ENCODE measurements at places on chromosomes 6 and 20.

GRCh38 chr6:36780442-36781177 lies 58.6 kb downstream of the CPNE5 start:
- DNase-seq: no peak

- no peak for DNase-seq
Observed at GRCh38 chr6:42424906-42425474, 26.7 kb downstream of the TRERF1 start.

GRCh38 chr20:6769903-6770785 lies 2.7 kb downstream of the BMP2 start:
- DNase-seq: peak; percentile 55

GRCh38 chr6:110529355-110529754 lies 52.9 kb upstream of the SLC22A16 start:
- peak; percentile 45 for DNase-seq

DNA sequence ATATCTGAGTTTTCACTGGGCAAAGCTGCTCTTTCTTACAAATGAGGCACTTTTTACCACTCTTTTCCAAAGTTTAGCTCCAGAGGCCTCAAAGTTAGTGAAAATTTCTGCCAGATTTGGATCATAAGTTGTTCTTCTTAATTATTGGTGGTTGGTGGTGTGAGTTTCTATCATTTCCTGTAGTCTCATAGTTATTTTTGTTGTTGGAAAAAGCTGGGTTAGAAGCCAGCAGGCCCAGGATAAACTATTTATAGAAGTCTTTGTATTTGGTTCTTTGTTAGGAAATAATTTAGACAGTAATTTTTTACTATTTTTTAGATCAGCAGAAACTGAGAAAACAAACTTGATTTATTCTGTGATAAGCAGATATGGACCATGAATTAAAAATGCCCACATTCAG lies 10.6 kb downstream of the PFDN4 start:
- no peak for DNase-seq

DNA sequence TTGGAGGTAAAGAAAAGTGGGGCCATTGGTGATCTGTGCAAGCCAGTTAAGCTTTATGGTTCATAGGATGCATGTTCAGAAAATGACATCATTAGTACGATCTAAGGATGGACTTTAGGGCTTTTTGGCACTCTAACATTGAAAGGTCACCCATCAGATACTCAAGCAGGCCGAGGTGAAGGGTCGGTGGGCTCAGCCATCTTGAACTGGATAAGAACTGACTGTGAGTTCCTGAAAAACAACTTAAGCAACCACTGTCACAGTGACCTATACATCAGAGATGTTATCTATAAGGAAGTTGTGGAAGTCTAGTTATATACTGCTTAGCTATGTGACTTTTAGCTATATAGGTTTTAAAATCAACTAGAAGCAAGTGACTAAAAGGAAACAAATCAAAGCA lies 13.0 kb upstream of the ITCH start:
- no peak for DNase-seq

DNA sequence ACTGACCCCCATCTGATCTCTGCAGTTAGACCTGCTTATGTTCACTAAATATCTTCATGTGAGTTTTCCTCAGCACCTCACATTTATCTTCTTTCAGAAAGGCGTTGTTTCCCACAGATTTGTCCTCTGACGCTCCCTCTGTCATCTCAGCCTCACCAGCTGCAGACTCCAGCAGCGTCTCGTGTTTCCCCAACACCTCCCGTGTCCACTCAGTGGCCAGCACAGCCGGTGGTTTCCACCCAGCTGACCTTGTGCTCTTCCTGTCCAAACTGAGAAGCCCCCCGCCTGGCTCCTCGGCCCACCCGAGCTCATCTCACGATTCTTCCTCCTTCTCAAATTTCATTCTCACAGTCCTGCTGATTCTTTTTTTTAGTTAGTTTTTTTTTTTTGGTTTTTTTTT lies 12.5 kb downstream of the ERMARD start:
- no peak for DNase-seq

DNA sequence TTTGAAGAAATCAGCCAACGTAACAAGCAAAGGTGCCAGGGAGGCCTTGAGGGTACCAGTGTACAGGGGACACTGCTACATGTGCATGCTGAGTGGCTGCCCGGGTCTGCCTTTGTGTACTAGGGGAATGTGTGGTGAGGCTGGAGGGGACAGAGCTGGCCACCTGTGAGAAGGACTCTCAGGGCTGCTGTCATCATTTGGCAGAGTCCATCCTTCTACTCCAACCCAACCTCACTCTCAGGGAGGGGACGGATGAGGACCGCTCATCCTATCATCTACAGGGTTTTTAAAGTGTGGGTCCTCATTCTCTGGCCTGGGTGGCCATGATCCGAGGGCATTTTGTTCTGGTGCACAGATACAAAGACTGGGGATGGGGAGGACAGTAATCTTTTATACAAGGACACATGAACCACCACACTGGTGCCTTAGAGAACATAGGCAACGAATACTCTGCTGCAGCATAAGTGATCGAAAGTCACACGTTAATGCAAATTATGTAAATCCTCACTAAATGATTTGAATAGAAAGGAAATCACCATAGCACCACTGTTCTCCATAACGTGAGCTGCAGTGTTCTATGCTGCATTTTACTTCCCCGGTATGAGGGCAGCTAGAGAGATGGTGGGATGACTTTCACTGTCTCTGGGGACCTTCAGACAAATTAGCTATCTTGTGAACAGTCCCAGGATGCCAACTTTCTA lies 181.4 kb downstream of the GMPR start:
- no peak for DNase-seq

DNA sequence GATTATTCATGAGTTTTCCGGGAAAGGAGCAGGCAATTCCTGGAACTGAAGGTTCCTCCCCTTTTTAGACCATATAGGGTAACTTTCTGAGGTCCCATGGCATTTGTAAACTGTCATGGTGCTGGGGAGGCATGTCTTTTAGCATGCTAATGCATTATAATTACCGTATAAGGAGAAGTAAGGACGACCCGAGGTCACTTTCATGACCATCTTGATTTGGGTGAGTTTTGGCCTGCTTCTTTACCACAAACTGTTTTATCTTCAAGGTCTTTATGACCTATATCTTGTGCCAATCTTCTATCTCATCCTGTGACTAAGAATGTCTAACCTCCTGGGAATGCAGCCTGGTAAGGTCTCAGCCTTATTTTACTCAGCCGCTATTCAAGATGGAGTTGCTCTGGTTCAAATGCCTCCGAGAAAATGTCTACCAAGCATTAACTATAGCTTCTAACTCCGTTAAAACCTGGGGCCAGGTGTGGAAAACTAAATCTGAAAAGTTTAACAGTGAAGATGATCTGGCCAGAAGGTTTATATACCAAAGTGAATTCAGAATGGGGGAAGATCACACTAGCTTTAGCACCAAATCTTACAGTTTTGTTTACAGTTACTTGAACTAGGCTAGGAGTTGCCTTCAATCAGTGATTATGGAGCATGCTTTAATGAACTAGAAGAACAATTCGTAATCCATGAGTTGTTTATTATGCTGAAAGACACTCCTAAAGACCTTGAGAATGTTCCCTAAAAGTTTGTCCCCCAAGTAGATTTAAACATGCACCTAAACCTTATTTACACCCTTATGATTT lies 80.0 kb upstream of the TOP1 start:
- DNase-seq: peak; percentile 78

GRCh38 chr6:49906526-49906925 lies 40.2 kb upstream of the CRISP1 start:
- no peak for DNase-seq

DNA sequence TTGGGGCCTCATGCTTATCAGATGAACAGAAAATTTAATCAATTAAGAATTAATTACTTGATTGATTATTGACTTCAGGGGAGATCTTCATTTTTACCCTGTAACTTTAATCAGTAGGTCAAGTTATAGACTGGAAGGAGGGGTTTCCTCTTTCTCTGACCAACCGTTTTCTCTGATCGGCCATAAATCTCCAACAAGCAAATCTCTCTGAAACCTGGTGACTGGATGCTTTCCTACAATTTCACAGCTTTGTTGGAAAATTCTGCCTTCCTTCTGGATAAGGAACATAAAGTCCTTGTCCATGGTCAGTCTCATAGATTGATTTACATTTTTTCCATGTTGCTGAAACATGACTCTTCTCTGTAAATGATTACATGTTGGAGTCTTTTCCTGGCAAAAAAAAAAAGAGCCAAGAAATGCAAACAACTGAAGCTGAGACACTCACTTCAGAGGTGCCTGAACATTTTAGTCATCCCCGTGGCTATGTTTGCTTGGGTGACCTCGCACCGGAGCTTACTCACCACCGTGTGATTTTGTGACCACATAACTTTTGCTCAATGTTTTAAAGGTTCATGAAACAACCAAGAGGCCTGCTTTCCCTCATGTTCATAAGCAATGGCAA lies 31.0 kb downstream of the IRF4 start:
- DNase-seq: peak; percentile 86

- no peak for DNase-seq
Observed at GRCh38 chr6:14429396-14429795, 311.8 kb downstream of the CD83 start.

- DNase-seq: peak; percentile 55
Observed at GRCh38 chr6:21791581-21791980, 198.0 kb downstream of the SOX4 start.

DNA sequence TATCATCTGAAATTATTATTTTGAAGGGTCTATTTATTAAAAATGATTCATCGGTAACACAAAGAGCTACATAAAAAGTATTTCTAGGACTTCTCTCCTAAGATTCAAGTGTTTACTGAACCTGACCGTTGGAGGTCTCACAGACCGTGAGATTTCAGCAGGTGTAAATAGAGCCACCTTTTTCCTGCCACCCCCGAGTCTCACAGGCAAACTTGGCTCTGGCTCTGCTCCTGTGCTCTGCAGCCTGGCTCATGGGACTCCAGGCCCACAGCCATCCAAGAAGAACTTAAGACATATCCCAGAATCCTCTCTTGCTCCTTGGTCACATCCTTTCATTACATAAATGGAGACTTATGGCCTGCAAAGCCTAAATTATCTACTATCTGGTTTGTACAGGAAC lies 67.8 kb upstream of the AGPAT4 start:
- no peak for DNase-seq
